ENCODE measurements at places on chromosomes 3 and 15.
A peak's percentile ranks its signal among the peaks of the same experiment; 100 is the strongest.

DNA sequence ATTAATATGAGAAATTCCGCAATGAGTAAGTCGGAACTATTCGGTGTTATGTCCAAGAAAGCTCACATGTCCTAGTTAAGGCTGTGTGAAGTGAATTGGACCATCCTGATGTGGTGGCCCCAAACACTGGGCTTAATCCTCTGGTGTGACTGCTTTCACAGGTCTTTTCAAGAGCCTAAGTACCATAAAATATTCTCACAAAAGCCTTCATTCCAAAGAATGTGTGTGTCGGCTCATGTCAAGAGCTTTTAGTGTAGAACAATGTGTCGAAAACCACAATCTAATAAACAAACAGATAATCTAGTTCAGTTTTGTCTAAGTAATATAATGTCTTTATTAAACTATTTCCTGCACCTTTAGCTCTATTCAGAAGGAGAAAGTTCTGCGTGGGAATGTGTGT lies 311.4 kb downstream of the LPP start:
- no peak for DNase-seq

DNA sequence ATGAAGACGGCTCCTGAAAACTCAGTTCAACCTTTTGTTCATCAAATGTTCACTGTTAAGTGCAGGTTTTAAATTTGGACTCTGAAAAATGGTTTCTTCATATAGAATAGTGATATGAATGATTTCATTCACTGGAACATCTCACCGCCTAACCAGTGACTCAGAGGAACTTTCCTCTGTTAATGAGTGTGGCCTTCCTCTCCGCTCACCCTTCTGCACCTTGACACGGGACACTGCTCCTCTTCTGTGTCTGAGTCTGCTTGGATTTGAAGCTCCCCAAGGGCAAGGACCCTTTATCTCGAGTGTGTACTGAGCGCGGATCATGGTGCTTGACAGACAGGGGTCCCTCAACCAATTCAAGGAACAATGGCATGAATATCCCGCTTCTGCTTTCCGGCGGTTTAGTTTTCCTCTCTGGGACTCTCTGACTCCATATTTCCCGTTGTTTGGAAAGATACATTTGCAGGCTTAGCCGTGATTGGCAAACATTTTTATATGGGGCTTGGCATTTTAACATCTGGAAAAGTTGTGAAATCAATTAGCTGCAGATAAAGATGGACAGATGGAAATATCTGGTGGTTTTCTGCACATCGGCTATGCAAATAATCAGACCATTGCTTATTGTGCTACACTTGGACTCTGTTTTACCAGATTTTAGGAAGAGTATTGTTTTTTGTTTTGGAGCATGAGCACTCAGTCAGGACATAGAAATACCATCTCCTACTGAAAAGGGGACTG lies 20.9 kb downstream of the KBTBD8 start:
- no peak for DNase-seq

GRCh38 chr3:23923786-23924185 lies 6.9 kb downstream of the RPL15 start:
- DNase-seq = peak; percentile 76

DNA sequence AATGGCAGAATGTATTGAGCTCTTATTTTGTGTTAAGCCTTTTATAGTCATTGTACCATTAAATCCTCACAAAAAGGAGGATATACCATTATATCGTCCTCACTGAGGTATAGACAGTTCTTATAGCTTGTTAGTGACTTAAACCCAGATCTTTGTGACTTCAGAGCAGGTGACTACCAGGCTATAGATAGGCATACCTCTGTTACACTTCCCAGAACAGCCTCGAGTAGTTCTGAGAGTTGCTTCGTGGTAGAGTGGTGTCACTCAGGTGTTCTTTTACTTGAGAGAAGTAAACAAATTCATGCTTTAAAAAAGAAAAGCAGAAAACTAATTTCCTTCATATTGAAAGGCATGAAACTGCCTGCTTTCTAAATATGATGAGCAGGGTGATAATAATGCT lies 59.9 kb downstream of the SEC22A start:
- no peak for DNase-seq

GRCh38 chr15:61087573-61087972 lies 141.5 kb downstream of the RORA start:
- DNase-seq = no peak

DNA sequence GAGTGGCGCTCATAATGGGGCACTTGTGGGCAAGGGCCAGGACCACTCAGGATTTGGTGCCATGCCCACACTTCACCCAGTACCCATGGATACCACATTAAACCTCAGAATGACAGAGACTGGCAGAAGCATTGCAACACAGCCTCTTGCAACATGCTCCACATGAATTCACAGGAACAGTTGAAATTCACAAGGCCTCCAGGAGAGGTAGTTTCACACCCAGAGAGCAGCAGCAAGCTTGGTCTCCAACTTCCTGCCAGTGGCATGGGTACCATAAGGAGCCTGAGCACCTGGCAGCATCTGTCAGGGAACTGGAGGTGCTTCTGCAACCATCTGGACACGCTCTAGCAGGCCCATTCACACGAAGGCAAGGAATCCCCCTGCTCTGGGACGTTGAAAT lies 101.0 kb downstream of the OSBPL10 start:
- no peak for DNase-seq

DNA sequence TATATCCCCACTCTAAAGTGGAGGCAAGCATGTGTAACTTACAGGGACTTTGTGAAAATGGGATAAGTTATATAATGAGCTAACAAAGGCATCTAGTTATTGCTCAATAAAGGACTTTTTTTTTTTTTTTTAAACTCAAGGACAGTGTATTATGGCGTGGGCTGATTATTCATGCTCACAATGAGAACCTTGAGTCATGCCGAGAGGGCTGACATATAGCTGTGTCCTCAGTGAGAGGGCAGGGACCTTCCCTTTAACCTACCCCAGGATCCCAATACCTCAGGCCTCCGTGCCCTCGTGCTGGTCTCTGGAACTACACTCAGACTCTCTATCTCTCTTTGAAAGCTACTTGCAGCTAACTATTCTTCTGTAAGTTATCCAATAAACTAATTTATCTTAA lies 319.9 kb upstream of the ICE2 start:
- DNase-seq = peak; percentile 67

GRCh38 chr15:98952381-98952803 lies 55.2 kb downstream of the PGPEP1L start:
- no peak for DNase-seq

- no peak for DNase-seq
Measured at GRCh38 chr3:151002003-151002981, 29.8 kb upstream of the CLRN1 start.

DNA sequence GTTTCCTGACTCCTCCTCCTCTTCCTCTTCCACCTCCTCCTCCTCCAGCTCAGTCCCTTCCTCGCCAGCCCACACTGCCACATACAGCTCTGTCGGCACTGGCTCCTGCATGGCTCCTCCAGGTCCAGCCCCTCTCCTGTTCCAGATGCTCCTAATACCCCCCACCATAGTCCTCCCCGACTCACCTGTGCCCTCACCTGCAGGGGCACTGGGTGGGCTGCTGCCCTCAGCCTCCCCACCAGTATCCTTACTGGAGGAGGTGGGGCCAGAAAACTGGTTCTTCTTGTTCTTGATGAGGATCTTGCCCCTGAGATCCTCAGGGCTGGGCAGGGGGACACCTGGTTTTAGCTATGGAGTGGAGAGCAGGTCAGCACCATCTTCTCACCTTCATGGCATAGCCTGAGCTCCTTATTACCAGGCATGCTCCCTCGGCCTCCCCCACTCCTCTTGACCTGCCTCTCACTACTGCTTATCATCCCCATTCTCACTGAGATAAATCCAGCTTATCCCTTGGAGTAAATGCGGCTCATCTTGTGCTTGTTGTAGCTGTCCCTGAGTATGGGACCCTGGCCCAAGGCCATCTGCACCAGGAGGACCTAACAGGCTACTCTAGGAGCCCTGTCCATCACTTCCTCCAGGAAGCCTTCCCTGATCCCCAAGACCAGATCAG lies 11.0 kb downstream of the PLCB2 start:
- no peak for DNase-seq

- no peak for DNase-seq
Measured at GRCh38 chr15:40828447-40829036, at the start of gene PPP1R14D. Gene PPP1R14D (minus strand): TSS chr15:40828708. CDS start chr15:40828641, 67 bp downstream.

GRCh38 chr3:46296826-46297225 lies 54.6 kb downstream of the CCR3 start:
- no peak for DNase-seq
